Amygdala (tissue), 56 donors: ENCODE measurements at places on chromosomes 13 and 19.

GRCh38 chr13:72122661-72123255, 255.8 kb upstream of the DACH1 start:
- DNase-seq, result no peak

- no peak for DNase-seq
Measured at GRCh38 chr13:81382246-81382645, 1041.3 kb upstream of the SPRY2 start.

- peak; percentile 4 for DNase-seq
Measured at GRCh38 chr13:36736119-36736726, 62.4 kb downstream of the SERTM1 start.

GRCh38 chr13:29758531-29759114, 91.8 kb downstream of the UBL3 start:
- DNase-seq, result no peak

DNA sequence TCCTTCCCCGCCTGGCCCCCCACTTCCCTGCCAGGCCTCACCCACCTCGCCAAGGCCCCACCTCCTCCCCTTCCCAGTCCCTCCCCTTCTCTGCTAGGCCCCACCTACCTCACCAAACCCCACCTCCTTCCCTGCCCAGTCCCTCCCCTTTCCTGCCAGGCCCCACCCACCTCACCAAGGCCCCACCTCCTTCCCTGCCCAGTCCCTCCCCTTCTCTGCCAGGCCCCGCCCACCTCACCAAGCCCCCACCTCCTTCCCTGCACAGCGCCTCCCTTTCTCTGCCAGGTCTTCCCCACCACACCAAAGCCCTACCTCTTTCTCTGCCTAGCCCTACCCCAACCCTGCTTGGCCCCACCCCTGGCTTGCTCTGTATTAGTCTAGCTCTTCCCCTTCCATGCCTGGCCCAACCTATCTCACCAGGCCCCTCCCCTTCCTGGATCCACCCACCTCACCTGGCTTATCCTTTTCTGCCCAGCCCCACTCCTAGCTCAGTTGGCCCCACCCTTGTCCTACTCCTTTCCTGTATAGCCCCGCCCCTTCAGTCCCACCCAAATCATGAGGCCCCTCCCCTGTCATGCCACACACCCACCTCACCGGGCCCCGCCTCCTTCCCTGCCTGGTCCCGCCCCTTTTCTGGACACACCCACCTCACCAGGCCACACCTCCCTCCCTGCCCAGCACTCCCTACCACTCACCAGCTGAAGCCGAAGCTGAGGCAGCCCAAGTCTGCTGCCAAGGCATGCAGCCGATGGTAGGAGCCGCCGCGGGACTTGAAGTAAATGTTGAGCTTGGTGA, 16.2 kb downstream of the CERS1 start:
- no peak for DNase-seq

GRCh38 chr13:27960362-27961226, 8.5 kb downstream of the CDX2 start:
- DNase-seq, result no peak

DNA sequence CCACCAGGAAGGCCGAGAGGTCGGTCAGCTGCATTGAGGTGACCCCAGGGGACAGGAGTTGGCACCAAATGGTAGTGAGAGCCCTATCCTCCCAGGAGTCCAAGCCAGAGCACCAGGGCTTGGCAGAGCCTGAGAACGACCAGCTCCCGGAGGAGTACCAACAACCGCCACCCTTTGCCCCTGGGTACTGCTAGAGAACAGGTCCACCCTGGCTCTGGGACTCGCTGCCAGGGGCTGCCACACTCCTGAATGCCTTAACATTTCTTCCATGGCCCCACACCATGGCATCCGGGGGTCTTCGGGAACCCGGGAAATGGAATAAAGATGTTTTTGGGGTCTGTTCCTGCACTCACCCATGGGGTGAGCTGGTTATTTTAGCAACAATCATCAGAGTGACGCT, 14.1 kb downstream of the HSH2D start:
- DNase-seq, result no peak

GRCh38 chr13:39675904-39676303, 20.4 kb downstream of the COG6 start:
- DNase-seq, result no peak

DNA sequence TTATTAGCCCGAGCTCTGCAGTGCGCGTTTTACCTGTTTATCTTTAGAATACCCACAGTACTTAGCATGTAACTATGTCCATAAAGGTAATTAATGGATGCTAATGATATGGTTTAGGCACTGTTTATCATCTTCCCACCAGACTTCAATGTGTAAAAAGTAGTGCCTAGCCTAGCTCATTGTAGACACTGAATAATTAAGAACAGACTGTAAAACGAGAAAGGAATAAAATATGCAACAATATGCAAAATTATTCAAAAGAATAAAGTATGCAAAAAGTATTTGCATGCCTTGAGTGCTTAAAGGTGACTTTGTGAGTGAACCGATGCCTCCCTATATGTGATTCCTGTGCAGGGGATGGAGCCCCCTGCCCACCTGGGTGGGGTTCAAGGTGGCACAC, 35.7 kb upstream of the RNF113B start:
- no peak for DNase-seq

- no peak for DNase-seq
Measured at GRCh38 chr13:113959198-113959597, 14.7 kb downstream of the C13orf46 start.

GRCh38 chr19:10565028-10565566, 713 bp downstream of the KRI1 start:
- no peak for DNase-seq

- DNase-seq, result no peak
Measured at GRCh38 chr13:41597348-41598041, 140.1 kb downstream of the RGCC start.

DNA sequence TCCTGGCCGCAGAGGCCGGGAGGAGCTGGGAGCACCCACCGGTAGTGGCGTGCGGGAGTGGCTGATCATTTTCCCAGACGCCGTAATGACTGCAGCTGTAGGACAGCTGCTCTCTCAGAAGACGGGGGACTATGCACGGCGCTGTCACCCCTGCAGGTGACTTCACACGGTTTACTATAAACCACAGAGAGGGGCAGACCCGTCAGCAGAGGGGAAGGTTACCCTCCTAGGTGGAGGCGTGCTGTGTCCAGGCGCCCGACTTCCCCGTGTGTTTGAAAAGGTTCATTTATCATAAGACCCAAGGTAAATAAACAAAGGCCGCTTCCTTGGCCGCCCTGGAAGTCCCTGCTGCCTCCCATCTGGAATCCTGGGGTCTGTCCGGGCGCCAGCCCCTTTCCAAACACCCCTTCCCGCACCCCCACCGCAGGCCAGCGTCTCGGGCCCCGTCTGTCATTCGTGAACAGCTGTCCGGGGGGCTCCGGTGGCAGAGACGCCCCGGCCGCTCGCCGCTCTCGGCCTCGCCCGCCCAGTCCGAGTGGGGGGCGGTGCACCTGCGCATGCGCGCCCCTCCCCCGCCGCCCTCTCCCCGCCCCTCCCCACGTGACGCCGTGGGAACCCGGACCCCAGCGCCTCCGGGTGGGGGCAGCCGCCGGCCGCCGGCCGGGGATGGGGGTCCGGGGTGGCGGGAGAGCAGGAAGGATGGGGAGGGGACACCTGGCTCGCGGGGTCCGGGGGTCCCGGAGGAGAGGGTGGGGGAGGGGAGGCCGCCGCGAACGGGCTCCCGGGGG, 915 bp downstream of the SHC2 start:
- peak; percentile 36 for DNase-seq

DNA sequence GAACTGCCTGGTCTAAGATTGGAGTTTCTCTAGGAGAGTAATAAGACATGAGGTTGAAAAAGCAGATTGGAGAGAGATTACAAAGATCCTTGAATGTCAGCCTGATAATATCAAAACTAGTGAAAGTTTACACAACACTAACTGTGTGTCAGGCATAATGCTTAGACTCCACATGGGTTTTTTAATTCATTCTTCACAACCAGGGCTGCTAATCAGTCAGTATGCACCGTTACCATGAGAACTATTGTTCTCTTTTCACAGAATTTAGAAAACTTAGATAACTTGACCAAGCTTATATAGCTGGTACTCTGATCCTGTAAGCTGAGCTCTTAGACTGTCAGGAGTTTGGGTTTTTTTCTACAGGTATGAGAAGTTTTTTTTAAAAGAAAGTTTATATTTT, 46.6 kb upstream of the TSC22D1 start:
- no peak for DNase-seq

- DNase-seq, result no peak
Measured at GRCh38 chr13:60226507-60226906, 62.8 kb upstream of the DIAPH3 start.

GRCh38 chr13:75675421-75675820, 39.3 kb downstream of the LMO7 start:
- no peak for DNase-seq
